Activated CD8-positive, alpha-beta T cell treated with anti-CD3 and anti-CD28 coated beads, Interleukin-2, amount 10 ng/mL, durations not matched to agents 7 days and 5 days (primary cell): ENCODE measurements at places on chromosomes 3 and 15. TPM values are rescaled to one million over a fixed set of nuclear protein-coding genes. Genes with fewer than 3 reads are reported as not detected.

GRCh38 chr3:46714728-46715506 is 2.8 kb downstream of the PRSS50 start:
- no peak overlapping the region for H3K27ac ChIP-seq
- H3K4me3 ChIP-seq, result no peak overlapping the region
- no peaks in the 10 kb centered on the region for H3K4me1 ChIP-seq
- peaks cover 8% of the 10 kb centered on the region for H3K27me3 ChIP-seq
- no peak for DNase-seq

GRCh38 chr3:66602691-66603090 is 101.9 kb upstream of the LRIG1 start:
- H3K36me3 ChIP-seq, result no peaks in the 10 kb centered on the region
- DNase-seq, result no peak
- no peak overlapping the region for H3K27ac ChIP-seq
- H3K4me3 ChIP-seq, result no peak overlapping the region

- H3K4me1 ChIP-seq, result peaks cover 4% of the 10 kb centered on the region
- peaks cover 30% of the 10 kb centered on the region for H3K36me3 ChIP-seq
- no peak overlapping the region for H3K27ac ChIP-seq
- no peak overlapping the region for H3K4me3 ChIP-seq
- no peak for DNase-seq
These were observed 20.6 kb downstream of the SMARCC1 start for GRCh38 chr3:47761046-47761445.

DNA sequence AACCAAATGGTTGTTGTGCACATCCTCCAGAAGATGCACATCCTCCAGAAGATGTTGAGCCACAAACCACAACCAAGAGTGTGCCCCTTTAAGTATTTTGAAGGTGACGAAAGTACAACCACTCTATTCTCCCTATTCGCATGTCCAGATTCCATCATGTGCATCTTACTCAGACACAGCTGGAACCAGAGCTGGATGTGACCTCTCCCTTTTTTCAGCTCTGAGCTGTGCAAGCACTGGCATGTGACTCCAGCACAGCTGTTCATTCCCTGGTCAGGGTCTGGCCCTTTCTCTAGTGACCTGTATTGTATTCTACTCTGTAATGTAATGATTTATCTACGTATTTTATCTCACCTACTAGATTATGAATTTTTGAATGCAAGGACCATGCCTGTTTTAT is 29.3 kb upstream of the DLG1 start:
- peaks cover 4% of the 10 kb centered on the region for H3K4me1 ChIP-seq
- H3K27me3 ChIP-seq, result peaks cover 12% of the 10 kb centered on the region
- DNase-seq, result no peak
- H3K36me3 ChIP-seq, result no peaks in the 10 kb centered on the region
- H3K4me3 ChIP-seq, result no peak overlapping the region

The TTC23 gene
- 0.82 TPM for total RNA-seq

- H3K4me1 ChIP-seq, result no peaks in the 10 kb centered on the region
- H3K4me3 ChIP-seq, result no peak overlapping the region
- H3K27me3 ChIP-seq, result peaks cover 2% of the 10 kb centered on the region
- no peaks in the 10 kb centered on the region for H3K36me3 ChIP-seq
- H3K27ac ChIP-seq, result no peak overlapping the region
These were observed 122.0 kb upstream of the ATP10A start for GRCh38 chr15:25985165-25985564.

DNA sequence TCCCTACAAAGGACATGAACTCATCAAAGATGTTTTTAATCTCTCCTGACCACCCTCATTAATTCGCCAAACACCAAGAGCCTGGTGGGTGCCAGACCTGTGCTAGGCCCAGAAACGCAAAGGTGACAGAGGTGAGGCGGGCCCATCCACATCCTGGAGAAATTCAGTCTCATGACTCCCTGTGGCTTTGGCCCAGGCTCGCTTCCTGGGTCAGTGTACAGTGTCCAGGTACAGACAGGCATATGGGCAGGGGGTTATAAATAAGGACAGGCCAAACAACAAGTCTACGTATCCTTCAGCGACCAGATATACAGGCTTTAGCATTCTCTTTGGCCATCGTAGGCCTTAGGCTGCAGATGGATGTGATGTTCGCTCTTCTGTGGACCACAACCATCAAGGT is 945 bp upstream of the PLA2G4F start:
- H3K4me3 ChIP-seq, result no peak overlapping the region
- no peak for DNase-seq
- H3K4me1 ChIP-seq, result no peaks in the 10 kb centered on the region
- no peaks in the 10 kb centered on the region for H3K27me3 ChIP-seq
